ENCODE measurements at places on chromosomes 2 and 18. TPM values are rescaled to one million over a fixed set of nuclear protein-coding genes. Genes with fewer than 3 reads are reported as not detected.
A peak's percentile ranks its signal among the peaks of the same experiment; 100 is the strongest.

ANKRD30B gene
- total RNA-seq = not detected

NYAP2 gene
- total RNA-seq = 1.1 TPM

GRCh38 chr2:203637471-203638167 lies 68.8 kb upstream of the CD28 start:
- DNase-seq = no peak

RBM44 gene
- total RNA-seq = 0.59 TPM

DNA sequence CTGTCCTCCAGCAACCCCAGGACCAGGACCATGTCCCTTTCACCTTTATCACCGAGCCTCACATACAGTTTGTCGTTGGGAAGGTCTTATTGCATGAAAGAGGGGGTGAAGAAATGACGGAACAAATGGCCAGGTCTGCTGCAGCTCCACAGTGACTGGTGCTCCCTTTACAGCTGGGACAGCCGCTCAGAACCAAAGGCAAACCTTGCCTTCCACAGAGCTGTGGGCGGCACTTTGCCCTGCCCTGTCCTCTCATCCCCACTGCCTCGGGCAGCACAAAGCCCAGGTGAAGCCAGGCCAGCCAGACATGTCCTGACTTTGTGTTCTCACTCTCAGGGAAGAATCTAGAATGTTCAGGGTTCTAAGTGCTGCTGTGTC lies 961 bp downstream of the GPR55 start:
- peak; percentile 35 for DNase-seq

DSEL gene
- total RNA-seq = 11.1 TPM

GRCh38 chr2:207037896-207038295 lies 98.6 kb downstream of the CPO start:
- no peak for DNase-seq

Measured in lower lobe of right lung (tissue), 2 donors.